ENCODE measurements at places on chromosomes 2 and 18.
A peak's percentile ranks its signal among the peaks of the same experiment; 100 is the strongest.

DNA sequence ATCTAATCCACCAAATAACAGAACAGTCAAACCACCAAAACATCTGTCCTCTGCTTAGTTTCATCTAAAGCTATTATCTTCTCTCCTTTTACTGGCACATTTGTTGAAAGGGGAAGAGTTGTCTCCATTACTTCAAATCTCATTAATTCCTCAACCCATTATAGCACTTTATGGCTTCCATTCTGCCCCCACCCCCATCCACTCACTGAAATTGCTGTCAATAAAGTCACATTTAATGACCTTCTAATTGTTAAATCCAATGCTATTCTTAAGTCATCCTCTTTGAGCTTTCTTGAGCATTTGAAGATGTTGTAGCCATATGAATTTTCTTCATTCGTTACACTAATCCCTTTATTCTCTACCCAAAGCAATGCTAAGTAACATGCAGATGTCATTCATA, 5.2 kb downstream of the OXER1 start:
- DNase-seq = no peak

DNA sequence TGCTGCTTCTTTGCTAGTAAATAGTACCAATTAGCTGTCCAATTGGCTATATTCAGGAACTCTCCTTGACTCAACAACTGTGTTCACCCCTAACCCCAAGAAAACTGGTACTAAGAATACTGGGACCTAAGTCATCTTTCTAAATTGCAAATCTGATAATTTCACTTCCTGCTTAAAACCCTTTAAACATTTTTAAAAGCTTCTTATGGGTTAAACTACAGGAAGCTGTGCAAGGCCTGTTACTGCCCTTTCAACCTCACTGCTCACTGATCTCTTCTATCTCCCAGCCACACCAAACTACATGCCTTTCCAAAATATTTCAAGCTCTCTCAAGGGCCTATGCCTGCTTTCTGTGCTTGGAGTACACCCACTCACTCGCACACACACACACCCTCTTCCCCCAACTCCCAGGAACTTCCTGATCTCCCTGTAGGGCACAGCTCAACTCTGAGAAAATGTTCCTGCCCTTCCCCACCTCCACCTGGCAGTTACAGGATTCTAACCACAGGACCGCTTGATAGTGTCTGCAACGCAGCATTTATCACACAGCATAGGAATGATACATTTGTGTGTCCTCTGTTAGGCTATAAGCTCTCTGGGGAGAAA, 6.7 kb downstream of the LMAN1 start:
- DNase-seq = peak; percentile 49

- peak; percentile 54 for DNase-seq
Observed at GRCh38 chr18:62183578-62184195, 3.2 kb downstream of the PIGN start.

- DNase-seq = no peak
Observed at GRCh38 chr2:178542569-178542968, 62.3 kb downstream of the PLEKHA3 start.

GRCh38 chr18:64993695-64994094, 757.1 kb upstream of the CDH7 start:
- DNase-seq = no peak

GRCh38 chr2:160884056-160884455, 276.2 kb upstream of the TANK start:
- no peak for DNase-seq

GRCh38 chr2:195316486-195316885, 340.5 kb upstream of the SLC39A10 start:
- DNase-seq = peak; percentile 38

DNA sequence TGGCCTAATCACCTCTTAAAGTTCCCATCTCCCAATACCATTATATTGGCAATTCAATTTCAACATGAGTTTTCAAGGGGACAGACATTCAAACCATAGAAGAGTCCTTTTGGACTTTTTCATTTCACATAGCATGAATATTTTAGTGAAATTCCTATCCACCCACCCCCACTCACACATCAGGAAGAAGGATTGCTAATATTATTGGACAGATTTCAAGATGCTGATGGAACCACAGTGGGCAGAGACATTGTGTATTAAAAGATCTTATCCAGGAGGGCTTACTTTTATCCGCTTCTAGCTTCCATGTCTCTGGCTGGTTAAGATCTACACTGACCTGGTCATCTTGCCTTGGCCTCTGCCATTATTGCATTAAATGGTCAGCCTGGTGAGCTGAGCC, 297.4 kb upstream of the ACVR2A start:
- DNase-seq = no peak

DNA sequence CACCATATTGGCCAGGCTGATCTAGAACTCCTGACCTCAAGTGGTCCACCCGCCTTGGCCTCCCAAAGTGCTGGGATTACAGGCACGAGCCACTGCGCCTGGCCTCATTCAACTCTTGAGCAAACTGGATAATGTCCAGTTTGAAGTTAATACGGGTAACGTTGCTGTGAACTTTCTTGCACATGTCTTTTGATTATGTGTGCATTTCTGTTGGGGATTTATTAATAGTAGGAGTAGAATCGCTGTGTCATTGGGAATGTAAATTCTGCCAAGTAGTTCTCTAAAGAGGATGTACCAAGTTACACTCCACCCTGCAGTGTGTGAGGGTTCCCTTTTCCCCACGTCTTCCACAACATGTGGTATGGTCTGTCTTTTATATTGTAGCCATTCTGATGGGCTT, 6.2 kb downstream of the IMPA2 start:
- peak; percentile 66 for DNase-seq

DNA sequence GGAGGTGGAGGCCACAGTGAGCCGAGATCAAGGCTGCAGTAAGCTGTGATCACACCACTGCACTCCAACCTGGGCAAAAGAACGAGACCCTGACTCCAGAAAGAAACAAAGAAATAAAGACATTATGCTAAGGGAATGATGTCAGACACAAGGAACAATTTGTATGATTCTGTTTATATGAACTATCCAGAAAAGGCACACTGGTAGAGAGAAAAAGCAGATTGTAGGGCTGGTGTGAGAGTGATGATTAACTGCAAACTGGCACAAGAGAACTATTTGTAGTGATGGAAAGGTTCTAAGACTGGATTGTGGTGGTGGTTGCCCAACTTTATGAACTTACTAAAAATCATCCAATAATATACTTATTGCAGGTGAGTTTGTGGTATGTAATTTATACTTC, 106.3 kb downstream of the MAP3K20 start:
- DNase-seq = no peak

- no peak for DNase-seq
Observed at GRCh38 chr2:137380610-137381009, 583.7 kb upstream of the HNMT start.

GRCh38 chr18:69951182-69951581, 3.5 kb upstream of the CD226 start:
- DNase-seq = no peak

DNA sequence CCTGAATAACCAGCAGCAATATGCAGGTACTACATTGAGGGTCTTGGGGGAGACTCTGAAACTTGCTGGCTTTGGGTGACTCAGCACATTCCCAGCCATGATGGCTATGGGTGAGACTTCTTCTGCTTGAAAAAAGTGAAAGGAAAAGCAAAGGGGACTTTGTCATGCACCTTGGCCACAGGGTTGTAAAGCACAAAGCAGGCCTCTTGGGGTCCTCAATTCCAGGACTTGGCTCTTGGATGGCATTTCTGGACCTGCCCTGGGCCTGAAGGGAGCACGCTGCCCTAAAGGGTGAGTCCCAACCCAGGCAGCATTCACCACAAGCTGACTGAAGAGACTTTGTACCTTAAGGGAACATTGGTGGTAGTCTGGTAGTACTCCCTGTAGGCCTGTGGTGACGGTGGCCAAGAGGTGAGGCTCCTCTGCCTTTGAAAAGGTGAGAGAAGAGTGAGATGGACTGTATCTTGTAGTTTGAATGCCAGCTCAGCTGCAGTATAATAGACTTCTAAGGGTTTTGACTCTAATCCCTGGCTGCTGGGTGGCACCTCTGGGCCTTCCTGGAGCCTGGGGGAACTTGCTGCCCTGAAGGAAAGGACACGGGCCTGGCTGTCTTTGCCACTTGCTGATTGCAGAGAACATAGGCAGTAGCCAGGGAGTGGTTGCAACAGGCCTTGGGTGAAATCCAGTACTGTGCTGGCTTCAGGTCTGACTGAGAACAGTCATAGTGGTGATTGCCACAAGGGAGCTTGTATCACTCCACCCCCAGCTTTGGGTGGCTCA, 36.5 kb upstream of the CYTIP start:
- DNase-seq = peak; percentile 67

DNA sequence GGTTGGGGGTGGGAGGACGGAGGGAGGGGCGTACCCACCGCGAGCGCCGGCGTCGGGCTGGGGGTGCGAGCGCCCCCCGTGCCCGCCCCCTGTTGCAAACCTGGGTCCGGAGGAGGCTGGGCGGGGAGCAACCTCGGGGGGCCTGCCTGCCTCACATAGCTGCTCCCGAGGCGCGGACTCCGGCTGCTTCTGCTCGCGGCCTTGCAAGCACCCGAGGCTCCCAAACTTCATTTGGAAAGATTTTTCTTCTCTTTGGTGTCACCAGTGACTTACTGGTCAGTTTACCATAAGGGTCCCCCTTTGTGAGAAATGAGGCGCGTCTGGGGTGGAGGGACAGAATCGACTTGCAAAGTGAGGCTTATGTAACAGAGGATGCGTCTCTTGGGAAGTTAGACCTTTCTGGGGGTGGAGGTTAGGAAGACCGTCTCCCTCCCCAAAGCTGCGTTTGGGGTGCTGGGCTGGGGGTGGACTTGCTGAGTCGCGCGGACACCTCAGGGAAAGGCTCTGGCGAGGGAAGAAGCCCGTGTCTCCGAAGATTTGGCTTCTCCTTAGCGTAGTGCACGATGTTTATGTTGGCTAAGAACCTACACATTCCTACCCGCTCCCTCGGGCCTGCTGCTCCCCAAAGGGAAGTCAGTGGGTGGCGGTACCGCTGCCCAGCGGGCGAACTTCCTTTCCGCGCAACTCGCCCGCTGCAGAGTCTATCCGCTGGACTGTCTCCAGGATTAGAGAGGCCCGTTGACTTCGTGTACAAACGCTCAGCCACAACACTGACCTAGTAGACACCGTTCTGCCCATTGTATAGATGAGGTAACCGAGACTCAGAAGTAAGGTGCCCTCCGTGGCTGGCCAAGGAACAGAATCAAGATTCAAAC, 559 bp downstream of the TMEM37 start:
- peak; percentile 46 for DNase-seq

DNA sequence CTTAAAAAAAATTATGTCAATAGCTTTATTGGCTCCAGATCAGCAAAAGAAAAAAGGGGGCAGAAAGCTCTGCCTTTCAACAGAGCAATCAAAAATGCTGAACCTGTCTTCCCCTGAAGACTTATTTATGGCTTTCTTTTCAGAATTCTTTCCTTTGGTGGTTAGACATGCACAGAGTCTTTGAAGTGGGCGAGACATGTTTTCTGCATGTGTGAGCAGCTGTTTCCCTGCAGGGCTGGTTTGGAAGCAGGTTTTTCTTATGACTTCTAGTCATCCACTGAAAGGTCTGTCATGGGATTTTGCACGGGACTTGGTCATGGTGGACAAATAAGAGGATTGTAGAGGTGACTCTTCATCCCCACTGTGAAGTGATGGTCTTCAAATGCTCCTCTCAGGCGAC, 160.3 kb downstream of the VAPA start:
- DNase-seq = no peak

DNA sequence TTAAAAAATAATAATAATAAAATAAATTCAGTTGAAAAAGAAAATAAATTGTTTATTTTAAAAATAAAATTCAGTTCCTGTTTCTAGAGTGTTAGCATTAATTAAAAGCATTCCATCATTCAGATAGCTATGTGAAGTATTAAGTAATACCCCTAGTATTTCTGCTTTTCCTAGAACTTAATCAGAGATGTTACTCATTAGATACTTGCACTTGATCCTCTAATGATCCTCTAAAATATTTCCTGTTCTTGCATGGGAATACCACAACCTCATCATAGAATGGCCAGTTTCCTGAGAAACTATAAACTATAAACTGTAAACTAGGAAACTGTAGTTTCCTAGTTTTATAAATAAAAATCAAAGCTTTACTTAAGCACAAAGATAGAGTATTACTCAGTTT, 11.1 kb upstream of the CNNM3 start:
- no peak for DNase-seq

GRCh38 chr2:45786030-45786835, 134.8 kb downstream of the PRKCE start:
- DNase-seq = no peak

DNA sequence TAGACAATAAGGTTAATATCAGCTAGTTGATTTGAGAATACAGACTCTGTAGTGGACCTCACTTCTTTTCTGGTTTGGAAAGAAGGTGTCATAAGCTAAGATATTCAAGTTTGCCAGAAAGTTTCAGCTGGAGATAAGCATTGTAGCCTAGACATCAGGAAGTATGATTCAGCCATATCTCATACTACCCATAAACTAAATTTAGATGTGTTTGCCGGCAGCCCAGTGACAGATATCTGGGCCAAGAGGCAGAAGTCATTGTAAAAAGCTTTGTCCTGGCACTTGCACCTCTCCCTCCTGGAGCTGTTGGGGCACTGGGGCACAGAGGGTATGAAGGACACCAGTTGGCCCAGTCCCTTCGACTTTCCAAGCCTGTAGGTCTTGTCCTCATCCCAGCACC, 128.0 kb downstream of the EPHA4 start:
- peak; percentile 13 for DNase-seq

GRCh38 chr2:186607660-186608324, 17.9 kb downstream of the ITGAV start:
- no peak for DNase-seq

GRCh38 chr18:9392726-9393125, 58.2 kb downstream of the TWSG1 start:
- DNase-seq = no peak

DNA sequence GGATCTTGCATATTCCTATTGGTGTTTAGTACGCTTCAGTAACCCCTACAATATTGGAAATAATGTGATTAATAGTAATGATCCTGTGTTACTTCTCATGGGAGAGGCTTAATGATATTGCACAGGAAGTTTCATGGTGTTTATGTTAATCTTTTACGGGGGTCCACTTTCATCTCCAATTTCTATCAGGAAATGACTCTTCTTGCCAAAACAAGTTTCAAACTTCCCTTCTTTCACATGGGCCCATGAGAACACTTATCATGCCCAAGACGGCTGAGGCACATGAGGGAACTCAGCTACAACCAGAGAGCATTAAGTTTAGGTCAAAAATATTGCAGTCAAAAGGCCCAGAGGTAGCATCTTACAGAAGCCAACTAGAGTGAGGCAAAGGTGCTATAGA, 7.6 kb downstream of the ERBB4 start:
- DNase-seq = no peak

- DNase-seq = no peak
Observed at GRCh38 chr18:40210696-40211095, 1744.3 kb upstream of the PIK3C3 start.

- no peak for DNase-seq
Observed at GRCh38 chr2:201004370-201004769, 40.9 kb upstream of the ORC2 start.

Data from MV-4-11 (cell line).